ENCODE measurements at places on chromosomes 4 and X. TPM values are rescaled to one million over a fixed set of nuclear protein-coding genes. Genes with fewer than 3 reads are reported as not detected.

The AIMP1 gene
- polyA plus RNA-seq: 54.3 TPM

The KIAA1210 gene
- 1.8 TPM for polyA plus RNA-seq

The SHROOM3 gene
- 16.2 TPM for polyA plus RNA-seq

The CTAG2 gene
- polyA plus RNA-seq: not detected

The UGT2B10 gene
- not detected for polyA plus RNA-seq

DNA sequence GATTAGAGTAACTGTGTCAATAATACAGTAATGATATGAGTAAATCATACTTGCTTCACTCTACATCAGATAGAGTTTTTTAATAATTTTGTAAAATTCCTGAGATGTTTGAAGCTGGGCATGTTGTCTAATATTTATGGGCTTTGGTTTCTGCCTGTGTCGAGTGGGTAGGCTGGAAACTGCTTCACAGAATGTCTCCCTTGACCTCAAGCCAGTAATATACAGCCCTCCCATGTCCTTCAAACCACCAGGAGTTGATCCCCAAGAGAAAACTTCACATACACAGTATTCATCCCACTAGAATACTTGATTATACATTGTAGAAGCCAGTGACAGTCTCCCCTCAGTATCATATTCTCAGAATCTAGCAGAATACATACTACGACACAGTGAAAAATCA lies 284.8 kb upstream of the TENM3 start:
- DNase-seq: no peak

DNA sequence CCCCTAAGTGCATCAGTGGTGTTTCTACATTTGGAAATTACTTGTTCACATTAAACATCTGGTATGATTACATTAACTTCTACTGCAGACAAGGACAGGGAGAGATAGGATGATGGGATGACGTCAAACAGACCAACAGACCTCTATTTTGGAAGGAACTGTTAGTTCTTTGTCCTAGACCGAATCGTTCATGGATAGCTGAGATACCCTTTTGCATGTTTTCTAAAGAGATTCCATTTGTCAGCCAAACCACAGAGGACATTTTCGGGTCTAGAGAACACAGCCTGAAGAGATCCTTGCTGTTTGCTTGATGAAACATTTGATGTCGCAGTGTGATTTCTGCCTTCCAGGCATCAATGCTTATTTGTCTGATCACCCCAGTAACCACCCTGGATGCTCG lies 27.7 kb downstream of the CHST7 start:
- no peak for DNase-seq

GRCh38 chr4:164579270-164579942 lies 174.5 kb upstream of the SMIM31 start:
- DNase-seq: no peak

GRCh38 chrX:110671068-110671803 lies 124.4 kb downstream of the CHRDL1 start:
- no peak for DNase-seq

DNA sequence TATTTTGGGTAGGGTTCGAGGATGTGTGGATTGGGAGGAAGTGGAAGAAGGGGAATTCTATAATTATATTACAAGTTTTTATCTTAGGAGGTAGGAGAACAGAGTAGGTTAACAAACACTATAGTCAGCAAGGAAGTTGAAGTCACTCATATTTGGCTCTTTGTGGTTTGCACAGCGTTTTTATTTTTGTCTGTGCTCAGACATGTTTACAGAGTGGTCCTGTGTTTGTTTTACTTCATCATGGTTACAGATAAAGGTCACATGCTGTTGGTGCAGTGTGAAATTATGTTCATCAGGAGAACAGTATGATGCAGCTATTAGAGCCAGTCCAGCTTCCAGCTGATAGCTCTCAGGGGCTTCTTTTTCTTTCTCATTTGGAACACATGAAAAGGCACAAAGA lies 299.9 kb upstream of the SFRP2 start:
- DNase-seq: no peak

- DNase-seq: no peak
These were observed 143.6 kb downstream of the SLIT2 start for GRCh38 chr4:20395160-20395773.

DNA sequence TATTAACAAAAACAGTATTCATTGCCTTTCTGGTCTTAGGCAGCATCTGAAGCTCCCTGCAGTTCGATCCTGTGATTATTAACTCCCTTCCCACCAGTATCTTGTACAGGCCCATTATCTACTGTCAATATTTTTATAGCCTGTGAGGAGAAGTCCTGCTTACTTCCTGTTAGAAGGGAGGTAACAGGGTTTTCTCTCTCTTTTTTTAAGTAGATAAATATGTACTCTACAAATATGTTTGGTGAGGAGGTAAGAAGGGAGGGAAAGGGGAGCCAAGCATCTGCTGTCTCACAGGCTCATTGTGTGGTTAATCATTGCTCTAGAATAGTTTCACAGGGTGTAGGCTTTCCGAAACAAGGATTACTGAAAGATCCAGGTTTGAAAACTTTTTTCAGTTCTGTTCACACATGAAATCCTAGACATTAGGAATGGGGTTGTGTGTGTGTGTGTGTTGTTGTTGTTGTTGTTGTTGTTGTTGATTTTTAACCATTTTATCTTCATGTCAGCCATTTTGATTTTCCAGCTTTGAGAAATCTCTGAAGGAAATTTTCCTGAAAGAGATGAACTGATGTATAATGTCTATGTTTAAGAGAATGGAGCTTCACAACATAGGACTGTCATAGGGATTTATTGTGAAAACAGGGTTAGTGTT lies 14.2 kb downstream of the ATOH1 start:
- no peak for DNase-seq

DNA sequence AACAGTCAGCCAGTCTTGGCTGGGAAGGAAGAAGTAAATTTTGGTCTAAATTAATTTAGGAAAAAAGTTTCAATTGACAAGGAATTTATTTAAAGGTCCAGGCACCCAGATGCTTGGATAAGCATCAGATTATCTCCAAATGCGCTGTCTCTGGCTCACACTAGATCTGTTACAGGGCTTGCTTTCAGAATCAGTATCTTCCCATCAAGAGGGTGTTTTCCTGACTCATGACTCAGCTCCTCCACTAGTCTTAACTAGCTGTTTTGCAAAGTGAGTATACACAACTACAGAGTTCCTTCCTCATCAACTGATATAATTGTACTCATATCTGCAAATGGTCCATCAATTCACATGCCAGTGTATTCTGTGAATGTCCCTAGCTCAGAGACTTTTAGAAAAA lies 482.1 kb upstream of the CPEB2 start:
- DNase-seq: no peak

- no peak for DNase-seq
These were observed 14.9 kb downstream of the FAM9C start for GRCh38 chrX:13029637-13029886.

- no peak for DNase-seq
These were observed 22.9 kb downstream of the FHL1 start for GRCh38 chrX:136170139-136170800.

DNA sequence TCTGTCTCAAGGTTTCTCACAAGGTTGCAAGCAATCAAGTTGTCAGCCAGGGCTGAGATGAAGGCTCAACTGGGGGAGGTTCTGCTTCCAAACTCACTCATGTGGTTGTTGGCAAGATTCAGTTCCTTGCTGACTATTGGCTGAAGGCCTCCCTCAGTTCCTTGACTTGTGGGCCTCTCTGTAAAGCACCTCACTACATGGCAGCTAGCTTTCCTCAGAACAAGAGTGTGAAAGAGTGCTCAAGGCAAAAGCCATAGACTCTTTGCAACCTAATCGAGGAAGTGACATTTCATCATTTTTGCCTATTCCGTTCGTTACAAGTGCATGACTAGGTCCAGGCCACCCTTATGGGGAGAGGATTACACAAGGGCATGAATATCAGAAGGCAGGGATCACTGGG lies 52.0 kb downstream of the CXorf58 start:
- no peak for DNase-seq

DNA sequence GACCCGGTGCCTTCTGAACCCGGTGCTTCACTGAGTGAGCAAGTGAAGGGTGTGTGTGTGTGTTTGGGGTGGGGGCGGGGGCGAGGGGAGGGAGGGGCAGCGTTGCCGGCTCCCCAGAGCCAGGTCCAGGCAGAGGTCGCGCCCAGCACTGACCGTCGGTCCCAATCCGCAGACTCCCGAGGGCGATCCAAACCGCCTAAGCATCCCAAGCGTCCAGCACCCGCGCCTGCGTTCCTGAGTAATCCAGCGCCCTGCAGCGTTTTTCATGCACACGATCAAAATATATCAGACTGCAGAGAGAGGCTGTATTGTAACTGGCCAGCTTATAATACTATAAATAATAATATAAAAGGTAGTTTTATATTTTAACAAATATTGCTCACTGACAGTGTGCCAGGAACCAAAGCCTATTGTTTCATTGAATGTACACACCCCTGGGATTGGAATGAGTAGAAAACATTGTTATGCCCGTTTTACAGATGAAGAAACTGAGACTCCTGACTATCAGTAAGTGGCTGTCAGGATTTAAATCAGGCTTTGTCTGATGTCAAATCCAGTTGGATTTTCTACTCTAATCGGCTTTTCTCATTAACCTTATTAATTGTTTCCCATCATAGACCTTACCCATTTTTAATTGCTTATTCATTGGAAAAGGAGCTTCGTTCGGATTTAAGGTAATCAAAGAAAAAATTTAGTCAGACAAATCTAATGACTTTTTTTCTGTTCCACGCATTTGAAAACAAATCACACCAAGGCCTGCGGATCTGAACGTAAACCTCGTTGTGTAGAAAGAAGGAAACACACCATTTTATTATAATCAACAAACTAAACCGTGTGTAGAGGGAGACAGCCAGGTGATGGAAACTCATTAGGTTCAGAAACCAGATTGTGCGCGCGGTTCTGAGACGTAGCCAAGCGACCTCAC lies 4.0 kb upstream of the NKX3-2 start:
- DNase-seq: no peak

Measured in left lung (tissue), 14 donors.